Activated naive CD4-positive, alpha-beta T cell treated with anti-CD3 and anti-CD28 coated beads, Interleukin-2, amount 50 U/mL, for 72 hours (primary cell): ENCODE measurements at places on chromosomes 6 and 20.

- DNase-seq: no peak
These were observed 87.0 kb downstream of the TBC1D7 start for GRCh38 chr6:13241364-13241763.

DNA sequence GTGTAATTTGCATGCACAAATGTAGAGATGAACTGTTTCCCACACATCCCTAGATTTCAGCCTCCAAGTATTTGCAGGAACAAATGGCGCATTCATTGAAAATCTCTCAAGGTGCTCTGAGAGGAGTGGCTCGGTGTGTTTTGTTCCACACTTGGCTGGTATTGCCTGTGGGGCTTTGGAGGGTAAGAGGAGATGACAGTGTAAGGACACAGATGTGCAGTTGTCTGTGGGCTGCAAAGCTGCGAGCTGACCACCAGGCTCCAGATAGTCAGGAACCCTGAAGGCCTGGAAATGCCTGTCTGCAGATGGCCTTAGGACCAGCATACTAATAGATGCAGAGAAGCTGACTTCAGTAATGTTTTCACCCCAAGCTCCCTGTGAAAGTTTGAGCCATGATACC lies 57.7 kb upstream of the PBOV1 start:
- no peak for DNase-seq

DNA sequence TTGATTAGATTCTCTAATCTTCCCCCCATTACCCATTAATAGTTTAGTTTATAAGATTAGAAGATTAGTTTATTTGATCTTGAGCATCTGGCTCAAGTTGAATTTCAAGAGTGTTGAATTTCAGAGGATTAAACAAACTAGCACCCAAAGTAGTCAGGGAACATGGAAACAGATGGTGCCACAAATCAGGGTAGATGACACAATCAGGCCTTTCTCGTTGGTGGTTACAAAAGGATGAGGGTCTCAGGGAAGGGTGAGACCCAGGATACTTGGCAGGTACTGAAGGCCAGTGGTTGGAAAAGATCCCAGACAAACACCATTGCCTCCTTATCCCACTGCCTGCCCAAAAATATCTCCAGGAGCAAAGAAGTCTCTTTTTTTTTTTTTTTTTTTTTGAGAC lies 29.5 kb upstream of the ADGRF1 start:
- DNase-seq: no peak

DNA sequence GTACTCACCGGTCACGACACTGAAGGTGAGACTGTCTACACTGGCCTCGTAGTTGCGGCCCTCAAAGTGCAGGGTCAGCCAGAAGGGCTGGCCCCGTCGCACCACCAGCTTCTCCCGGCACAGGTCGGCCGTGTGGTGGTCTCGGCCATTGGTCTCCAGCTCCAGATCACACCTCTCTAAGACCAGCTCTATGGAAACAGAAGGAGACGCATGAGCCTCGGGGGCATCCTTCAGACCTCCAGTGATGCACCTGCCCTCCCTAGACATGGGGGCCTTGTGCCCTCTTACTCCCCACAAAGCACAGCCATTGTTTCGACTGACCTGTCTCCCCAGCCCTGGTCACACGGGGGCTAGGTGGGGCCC lies 3.7 kb downstream of the TGM2 start:
- DNase-seq: no peak
